ENCODE measurements at places on chromosomes 6 and 20.

GRCh38 chr6:125791151-125791819 lies 525 bp downstream of the NCOA7 start:
- DNase-seq, result peak; percentile 55

GRCh38 chr6:14559746-14560536 lies 442.4 kb downstream of the CD83 start:
- no peak for DNase-seq

GRCh38 chr6:4582506-4583417 lies 193.4 kb upstream of the CDYL start:
- no peak for DNase-seq

GRCh38 chr6:21142741-21143140 lies 450.8 kb upstream of the SOX4 start:
- DNase-seq, result no peak

GRCh38 chr6:168004023-168004422 lies 6.6 kb downstream of the KIF25 start:
- no peak for DNase-seq

GRCh38 chr6:129643968-129644367 lies 66.0 kb downstream of the ARHGAP18 start:
- no peak for DNase-seq

- DNase-seq, result peak; percentile 18
Observed at GRCh38 chr6:119296036-119297035, 53.2 kb downstream of the MAN1A1 start.

- no peak for DNase-seq
Observed at GRCh38 chr20:15977026-15977425, 596.2 kb downstream of the KIF16B start.

DNA sequence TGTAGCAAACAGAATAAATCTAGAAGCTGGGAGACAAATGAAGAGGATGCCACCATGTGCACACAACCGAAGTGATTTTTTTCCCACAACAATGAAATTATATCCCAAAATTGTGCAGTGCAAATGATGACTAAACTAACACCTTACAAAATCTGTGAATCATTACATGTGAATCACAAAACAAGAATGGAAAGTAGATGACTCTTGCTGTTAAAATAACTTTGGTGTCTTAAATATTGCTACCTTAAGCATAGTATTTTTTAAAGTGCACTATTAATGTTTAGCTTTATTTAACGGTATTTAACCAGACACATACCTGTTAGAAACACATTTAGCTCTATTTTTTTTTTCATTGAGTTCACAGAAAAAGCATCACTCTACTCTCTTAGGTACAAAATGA lies 190.8 kb downstream of the TBC1D32 start:
- DNase-seq, result no peak

- DNase-seq, result no peak
Observed at GRCh38 chr20:55365745-55366144, 639.6 kb downstream of the CBLN4 start.

DNA sequence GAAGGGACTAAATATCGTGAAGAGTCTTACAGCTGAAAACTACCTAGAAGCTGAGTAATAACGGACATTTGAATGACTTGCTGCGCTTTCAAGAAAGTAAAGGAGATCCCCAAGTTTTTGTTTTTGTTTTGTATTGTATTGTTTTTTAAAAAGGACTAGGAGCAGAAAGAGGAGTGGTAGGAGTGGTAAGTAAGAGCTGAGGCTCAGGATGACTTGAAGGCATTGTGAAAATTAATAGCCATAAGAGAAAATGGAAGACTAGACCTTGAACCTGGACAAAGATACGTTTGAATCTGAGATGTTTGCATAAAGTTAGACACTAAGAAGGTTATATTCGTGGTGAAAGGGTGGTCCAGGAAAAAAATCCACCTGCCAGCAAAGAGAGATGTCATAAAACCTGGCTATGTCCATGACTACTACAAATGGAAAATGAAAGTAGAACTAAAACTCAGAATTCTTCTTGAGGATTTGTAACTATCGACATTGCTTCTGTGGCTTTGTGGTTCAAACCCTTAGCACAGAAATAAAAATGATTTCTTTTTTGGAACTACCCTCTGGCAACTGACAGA lies 824.8 kb upstream of the FLRT3 start:
- no peak for DNase-seq

GRCh38 chr6:158046201-158047126 lies 64.8 kb downstream of the SYNJ2 start:
- DNase-seq, result no peak

DNA sequence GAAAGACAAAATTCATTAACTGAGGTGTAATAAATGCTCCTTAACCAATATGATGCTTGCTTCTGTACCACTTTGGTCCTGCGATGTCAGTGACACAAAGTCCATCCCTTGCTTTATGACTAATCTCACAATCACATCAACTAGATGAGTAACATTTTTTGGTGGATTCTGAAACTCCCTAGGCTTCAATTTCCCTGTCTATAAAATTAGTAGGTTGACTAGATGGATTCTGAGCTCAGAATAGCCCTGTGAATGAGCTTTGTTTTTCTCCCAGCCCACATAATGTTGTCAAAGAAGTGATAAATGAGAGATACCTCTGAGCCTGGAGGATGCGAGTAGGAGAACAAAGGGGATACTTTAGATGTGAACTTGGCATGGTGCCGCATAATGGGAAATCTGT lies 9.1 kb downstream of the TXLNB start:
- DNase-seq, result no peak

DNA sequence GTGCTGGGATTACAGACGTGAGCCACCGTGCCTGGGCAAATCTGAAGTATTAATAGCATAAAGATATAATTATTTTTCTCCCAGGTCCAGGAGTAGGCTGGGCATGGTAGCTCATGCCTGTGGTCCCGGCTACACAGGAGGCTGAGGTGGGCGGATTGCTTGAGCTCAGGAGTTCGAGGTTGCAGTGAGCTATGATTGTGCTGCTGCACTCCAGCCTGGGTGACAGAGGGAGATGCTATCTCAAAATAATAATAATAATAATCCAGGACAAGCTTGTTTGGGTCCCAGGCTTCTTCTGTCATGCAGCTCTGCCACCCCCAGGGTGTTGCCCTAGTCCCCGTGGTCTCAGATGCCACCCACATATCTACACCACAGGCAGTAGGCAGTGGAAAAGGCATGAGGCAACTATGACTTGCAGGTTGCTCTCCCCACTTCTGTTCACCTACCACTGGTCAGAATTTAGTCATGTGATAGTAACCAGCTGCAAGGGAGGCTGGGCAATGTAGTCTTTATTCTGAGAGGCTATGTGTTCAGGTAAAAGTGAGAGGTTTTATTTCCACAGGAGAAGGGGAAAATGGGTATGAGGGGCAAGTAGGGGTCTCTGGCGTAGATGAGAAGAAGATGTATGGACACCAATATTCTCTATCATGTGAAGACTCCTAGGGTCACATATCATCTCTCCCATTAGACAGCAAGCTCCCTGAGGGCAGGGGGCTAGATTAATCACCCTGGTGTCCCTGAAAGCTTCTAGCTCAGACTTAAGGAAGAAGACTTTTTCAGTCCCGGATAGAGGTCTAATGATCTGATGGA lies 25.7 kb downstream of the TCF15 start:
- peak; percentile 76 for DNase-seq

DNA sequence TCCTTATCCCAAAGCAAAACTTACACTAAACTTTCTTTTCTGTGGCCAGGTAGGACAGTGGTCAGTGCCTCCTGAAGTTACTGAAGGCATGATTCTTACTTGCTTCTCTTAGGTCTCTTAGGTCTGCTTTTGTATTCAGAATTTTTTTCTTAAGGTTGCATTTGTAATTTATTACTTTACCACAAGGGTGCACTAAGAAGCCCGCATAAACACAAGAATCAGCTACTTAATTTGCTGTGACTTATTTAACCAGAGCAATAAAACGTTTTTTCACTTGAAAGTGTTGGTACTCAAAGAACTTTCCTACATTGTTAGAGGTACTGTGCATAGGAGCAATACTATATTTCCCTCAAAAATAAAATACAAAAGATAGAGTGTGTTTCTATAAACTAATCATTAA lies 75.4 kb upstream of the LAMA2 start:
- DNase-seq, result peak; percentile 61

GRCh38 chr6:40037271-40037670 lies 103.0 kb upstream of the MOCS1 start:
- no peak for DNase-seq

DNA sequence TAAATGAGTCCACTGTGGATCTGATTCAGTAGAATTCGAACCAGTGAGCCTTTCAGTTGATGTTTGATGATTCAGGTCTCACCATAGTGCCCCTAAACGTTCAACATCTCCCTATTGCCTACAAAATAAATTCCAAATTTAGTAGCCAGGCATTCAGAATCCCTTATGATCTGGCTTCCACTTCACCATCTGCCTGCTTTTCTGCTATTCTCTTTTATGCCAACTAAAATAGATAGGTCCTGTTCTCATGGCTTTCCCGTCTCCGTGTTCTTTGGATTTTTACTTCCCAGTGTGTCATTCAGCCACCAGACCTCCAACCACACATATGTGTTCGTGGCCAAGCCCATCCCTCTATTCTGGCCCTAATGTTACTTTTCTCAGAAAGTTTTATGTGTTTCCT lies 410.4 kb downstream of the LMBRD1 start:
- DNase-seq, result no peak

DNA sequence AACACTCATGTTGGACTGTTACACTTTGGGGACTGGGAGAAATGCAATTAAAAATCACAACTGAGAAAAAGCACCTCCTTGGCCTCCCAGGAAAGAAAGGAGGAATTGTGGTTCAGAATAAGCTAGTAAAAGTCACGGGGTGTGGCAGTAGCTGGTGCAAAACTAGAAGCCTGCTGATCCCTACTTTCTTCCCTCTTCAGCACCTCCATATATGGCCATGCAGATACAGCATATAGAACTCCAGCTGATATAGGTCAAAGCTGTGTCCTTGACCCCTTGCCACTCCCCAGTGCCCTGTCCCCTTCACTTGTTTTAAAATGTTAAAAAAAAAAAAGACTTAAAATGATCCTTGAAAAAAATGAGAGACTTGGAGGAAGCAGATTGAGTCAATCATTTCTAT lies 5.5 kb upstream of the FLRT3 start:
- peak; percentile 10 for DNase-seq

DNA sequence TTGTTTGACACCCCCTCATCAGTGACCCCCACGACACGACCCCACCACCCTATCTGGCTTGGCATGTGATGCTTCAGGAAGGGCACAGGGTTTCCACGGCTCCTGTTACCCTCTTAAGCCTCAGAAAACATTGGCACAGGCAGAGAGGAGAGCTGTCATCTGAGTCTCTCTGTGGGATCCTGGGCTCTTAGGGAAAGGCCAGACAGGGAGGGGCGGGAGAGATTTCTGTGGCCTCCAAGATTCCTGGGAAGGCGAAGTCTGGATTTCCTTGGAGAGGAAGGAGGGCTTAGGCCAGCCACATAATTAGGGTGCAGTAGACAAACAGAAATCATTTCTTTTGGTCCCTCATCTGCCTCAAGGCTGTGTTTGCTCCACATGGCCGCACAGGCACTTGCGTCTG lies 191.6 kb upstream of the SNX9 start:
- DNase-seq, result no peak

DNA sequence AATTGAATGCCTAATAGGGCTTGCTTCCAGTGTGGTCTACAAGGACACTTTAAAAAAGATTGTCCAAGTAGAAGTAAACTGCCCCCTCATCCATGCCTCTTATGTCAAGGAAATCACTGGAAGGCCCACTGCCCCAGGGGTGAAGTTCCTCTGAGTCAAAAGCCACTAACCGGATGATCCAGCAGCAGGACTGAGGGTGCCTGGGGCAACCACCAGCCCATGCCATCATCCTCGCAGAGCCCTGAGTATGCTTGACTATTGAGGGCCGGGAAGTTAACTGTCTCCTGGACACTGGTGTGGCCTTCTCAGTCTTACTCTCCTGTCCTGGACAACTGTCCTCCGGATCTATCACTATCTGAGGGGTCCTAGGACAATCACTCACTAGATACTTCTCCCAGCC lies 411.5 kb downstream of the TENT5A start:
- DNase-seq, result no peak

- DNase-seq, result no peak
Observed at GRCh38 chr20:3452690-3453089, 18.1 kb upstream of the ATRN start.

GRCh38 chr6:119343167-119343566 lies 6.4 kb downstream of the MAN1A1 start:
- DNase-seq, result no peak

DNA sequence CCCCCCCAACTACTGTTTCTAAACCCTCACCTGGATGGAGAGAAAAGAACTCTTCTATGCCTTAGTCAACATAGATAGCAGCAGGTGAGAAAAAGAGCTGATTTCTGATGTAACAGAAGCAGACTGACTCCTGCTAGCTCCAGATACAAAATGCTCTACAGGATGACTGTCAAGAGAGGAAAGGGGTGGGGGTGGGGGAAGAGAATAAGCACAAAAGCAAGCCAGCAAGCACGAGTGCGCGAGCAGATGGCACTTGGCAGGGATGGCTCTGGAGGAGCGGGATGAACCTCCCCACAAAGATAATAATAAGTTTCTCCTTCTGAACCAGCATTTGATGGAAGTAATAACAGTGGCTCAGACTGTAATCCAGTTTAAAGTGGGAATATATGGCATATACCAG lies 45.6 kb upstream of the SPDEF start:
- peak; percentile 48 for DNase-seq

DNA sequence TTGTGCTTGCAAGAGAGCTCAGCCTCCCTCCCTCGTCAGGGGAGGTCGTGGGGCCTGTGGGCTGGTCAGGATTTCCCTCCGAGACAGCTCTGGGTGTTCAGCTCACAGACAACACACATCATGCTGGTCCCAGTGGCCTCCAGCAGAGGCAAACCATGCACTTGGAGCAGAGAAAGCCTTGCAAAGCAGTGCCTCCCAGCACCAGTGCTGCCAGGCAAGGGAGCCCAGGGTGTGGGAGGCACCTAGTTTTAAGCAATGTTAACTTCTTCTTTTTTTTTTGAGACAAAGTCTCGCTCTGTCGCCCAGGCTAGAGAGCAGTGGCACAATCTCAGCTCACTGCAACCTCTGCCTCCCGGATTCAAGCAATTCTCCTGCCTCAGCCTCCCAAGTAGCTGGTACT lies 34.0 kb upstream of the INSM1 start:
- DNase-seq, result no peak

- DNase-seq, result no peak
Observed at GRCh38 chr6:137731600-137731959, 135.5 kb upstream of the TNFAIP3 start.

- DNase-seq, result no peak
Observed at GRCh38 chr20:3647473-3647872, 15.7 kb downstream of the GFRA4 start.

DNA sequence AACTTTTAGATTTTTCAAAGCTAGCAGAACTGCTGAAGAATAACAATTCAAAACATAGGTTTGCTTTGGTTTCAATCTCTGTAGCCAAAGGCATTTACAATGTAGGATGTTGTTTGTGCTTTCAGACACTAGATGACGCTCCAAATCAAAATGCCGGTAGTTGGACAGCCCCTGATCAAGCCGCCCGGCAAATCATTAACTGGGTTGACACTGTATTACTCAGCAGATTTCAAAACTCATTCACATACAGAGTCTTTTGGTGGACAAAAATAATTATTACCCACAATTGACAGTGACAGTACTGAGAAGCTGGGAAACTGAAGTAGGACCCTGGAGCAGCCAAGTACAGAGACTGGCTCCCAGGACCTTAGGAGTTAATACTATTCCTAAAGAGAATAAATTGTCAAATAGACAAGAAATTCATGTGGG lies 21.3 kb upstream of the HFE start:
- DNase-seq, result peak; percentile 89

GRCh38 chr6:63097222-63097621 lies 114.0 kb upstream of the FKBP1C start:
- no peak for DNase-seq
